ENCODE measurements at places on chromosomes 13 and 19. TPM values are rescaled to one million over a fixed set of nuclear protein-coding genes. Genes with fewer than 3 reads are reported as not detected.

The CYP4F2 gene
- not detected for total RNA-seq

The ZNF560 gene
- not detected for total RNA-seq

The GNA15 gene
- 2.8 TPM for total RNA-seq

The ZFP82 gene
- total RNA-seq: 8.2 TPM

The NLRP12 gene
- not detected for total RNA-seq

- DNase-seq: peak; percentile 41
These were observed 9.6 kb downstream of the ABHD13 start for GRCh38 chr13:108227651-108228272.

DNA sequence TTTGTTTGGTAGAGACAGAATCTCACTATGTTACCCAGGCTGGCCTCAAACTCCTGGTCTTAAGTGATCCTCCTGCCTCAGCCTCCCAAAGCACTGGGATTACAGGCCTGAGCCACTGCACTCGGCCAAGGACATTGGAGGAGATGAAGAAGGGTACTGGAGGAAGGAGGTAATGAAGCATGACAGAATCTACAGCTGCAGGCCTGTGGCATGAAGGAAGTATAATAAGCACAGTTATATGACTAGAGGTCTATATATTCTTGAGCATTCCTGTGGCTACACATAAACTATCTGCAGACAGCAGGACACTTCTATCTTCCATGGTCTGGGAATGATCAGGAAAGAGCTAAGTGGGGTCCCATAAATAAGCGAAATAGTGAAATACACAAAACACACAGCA, 18.2 kb downstream of the ZNF565 start:
- DNase-seq: no peak

DNA sequence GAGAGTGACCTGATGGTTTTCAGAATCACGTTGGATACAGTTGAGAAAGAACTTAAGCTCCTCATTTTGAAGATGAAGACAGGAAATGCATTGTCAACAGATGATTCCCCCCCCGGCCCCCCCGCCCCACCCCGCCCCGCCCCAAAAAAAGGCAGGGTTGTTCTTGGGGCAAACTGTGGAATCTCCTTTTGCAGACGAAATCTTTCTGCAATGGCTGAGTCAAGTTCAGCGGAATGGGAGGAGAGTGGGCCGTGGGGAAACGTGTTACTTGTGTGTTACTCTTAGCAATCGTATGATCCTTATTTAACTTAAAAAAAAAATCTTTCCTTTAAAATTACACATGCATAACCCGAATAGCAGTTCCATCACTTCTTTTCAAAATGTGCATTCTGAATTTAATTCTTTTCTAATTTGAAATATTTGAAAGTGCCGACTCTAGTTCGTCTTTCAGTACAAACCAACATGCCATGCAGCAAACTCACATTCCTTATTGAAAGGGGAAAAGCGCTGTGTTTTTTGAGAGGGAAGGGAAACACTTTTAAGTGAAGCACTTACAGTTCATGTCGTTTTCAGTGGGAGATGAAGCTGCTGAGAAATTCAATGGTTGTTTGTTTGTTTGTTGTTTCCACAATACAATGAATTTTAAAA, 348.5 kb upstream of the ARGLU1 start:
- DNase-seq: no peak

GRCh38 chr19:38812841-38813320, at the start of gene LGALS4:
Gene LGALS4, minus strand, starts transcription at chr19:38812945. Its CDS starts 59 bp downstream, at chr19:38812886.
- DNase-seq: no peak

- no peak for DNase-seq
These were observed 17.2 kb downstream of the BRD4 start for GRCh38 chr19:15315101-15315500.

DNA sequence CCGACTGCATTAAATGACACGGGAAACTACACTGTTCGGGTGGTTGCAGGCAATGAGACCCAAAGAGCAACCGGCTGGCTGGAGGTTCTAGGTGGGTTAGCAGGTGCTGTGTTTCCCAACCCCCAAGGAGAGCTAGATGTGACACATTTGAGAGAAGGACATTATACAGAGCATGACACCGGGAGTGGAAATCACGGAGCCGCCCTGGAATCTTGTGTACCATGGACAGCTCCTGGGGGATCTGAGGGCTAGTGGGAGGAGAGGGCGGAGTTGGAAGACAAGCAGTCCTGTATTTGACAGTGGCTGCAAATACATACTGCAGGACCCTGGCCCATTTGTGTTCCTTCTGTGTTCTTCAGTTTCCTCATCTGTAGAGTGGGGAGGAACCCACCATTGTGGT, 2.3 kb downstream of the CEACAM18 start:
- DNase-seq: no peak

DNA sequence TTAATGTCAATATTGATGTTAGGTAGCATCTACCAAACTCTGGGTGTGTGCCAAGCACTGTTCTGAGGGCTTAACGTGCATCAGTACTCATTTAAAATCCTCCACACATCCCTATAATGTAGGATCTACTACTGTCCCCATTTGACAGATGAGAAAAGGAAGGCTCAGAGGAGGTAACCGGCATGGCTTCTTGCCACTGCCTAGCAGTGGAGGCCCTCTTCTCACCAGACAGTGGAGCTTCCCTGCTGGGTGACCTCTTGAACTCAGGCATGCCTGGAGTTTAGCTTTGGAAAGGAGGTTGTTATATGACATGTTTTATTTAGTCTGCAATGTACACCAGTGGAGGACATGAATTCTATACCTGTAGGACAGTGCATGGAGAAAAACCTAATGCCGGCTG, 2.1 kb downstream of the SPATA13 start:
- no peak for DNase-seq

DNA sequence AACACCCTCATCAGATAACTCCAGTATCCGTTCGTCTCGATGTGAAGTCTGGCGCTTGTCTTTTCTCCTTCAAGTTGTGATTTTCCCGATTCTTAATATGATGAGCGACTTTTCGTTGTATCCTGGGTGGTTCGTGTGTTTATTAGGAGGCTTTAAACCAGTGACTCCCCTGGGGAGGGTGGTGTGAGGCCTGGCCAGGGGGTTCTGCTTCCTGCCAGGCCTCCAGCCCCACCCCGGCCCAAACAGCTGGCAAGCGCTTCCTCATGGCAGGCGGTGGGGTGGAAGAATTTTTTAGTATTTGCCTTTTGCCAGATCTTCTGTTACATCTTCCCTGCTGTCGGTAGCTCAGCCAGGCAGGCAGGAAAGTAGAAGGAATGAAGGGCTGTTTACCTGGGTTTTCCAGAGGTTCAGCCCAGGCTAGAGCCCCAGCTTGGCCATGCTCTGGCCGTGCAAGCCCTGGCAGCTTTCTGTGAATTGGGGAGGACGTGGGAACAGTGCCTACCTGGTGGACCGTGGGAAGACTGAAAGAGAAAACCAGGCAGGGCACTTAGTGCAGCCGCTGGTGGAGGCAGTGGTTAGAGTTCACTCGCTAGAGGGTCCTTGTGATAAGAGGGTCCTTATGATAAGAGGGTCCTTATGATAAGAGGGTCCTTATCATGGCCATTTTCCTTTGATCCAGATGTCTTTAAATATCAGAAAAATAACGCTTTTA, 37.7 kb upstream of the DCUN1D2 start:
- no peak for DNase-seq

DNA sequence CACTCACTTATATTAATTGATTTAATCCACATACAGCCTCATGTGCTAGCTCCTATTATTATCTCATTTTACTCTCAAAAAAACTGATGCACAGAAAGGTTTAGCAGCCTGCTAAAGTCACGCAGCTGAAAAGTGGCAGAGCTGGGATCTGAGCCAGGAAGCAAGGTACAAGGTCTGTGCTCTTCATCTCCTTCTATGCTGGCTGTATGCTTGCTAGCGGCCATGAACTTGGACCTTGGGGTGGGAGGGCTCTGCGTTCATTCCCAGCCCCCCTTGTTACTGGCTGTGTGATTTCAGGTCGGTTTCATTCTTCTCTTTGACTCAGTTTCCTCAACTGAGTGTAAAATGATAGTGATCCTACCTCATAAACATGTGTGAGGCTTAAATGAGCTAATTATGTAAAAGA, 69.8 kb downstream of the ALOX5AP start:
- DNase-seq: no peak

GRCh38 chr19:6234527-6234926, 45.2 kb downstream of the MLLT1 start:
- DNase-seq: no peak

GRCh38 chr19:27955485-27956480, 1257.2 kb downstream of the UQCRFS1 start:
- no peak for DNase-seq

DNA sequence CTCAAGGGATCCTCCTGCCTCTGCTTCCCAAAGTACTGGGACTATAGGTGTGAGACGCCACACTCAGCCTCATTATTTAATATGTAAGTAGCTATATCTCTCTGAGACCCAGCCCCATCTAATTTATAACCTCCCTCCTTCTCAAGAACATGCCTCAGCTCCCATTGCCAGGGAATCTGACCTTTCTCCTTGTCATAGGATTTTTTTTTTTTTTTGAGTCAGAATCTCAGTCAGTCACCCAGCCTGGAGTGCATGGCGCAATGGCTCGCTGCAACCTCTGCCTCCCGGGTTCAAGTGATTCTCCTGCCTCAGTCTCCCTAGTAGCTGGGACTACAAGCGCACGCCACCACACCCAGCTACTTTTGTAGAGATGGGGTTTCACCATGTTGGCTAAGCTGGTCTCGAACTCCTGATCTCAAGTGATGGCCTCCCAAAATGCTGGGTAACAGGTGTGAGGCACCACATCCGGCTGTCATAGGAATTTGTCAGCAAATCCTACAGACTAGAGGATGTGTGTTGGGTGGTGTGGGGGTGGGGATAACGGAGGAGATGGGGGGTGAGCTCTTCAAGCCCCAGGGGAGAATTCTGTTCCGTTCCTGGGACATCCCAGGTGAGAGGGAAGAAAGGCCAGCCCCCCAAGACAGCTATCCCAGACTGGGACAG, 5.1 kb upstream of the EPS8L1 start:
- DNase-seq: no peak

All from CD4-positive, alpha-beta memory T cell (primary cell).